Left hindlimb (tissue), 1 donor: ENCODE measurements at places on chromosomes 11 and 22.

GRCh38 chr11:105189581-105189980 is 50.0 kb upstream of the CARD18 start:
- DNase-seq, result no peak

GRCh38 chr11:73314117-73314961 is 6.3 kb downstream of the ARHGEF17 start:
- DNase-seq, result peak; percentile 55

- DNase-seq, result no peak
Measured at GRCh38 chr11:117979481-117980211, 6.5 kb upstream of the IL10RA start.

GRCh38 chr11:35990816-35991215 is 47.0 kb downstream of the LDLRAD3 start:
- no peak for DNase-seq

GRCh38 chr11:12585861-12586260 is 88.4 kb upstream of the TEAD1 start:
- DNase-seq, result no peak

DNA sequence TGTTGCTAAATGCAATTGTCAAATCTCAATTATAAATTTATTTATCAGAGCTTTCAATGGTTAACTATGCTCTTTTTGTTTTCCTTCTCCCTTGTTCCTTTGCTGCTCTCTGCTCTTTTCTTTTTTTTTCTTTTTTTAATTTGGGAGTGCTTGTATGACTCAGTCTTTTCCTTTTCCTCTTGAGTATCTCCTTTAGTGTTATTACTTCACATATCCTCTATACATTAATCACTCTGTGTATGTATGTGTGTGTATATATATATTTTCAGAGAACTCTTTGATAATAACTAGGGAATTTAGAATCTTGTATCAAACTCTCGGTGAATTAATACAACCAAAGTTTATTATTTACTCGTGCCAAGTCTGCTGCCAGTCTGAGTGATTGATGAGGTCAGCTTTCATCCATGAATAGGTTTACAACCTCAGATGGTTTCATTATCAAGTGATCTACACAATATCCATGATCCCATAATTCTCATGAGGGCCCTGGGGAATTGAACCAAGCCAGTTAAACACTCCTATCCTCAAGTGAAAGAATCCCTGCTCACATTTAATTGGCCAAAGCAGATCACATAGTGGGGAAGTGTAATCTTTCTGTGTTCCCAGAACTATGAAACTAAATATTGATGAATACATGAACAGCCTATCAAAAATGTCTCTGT is 743.4 kb upstream of the CNTN5 start:
- no peak for DNase-seq

DNA sequence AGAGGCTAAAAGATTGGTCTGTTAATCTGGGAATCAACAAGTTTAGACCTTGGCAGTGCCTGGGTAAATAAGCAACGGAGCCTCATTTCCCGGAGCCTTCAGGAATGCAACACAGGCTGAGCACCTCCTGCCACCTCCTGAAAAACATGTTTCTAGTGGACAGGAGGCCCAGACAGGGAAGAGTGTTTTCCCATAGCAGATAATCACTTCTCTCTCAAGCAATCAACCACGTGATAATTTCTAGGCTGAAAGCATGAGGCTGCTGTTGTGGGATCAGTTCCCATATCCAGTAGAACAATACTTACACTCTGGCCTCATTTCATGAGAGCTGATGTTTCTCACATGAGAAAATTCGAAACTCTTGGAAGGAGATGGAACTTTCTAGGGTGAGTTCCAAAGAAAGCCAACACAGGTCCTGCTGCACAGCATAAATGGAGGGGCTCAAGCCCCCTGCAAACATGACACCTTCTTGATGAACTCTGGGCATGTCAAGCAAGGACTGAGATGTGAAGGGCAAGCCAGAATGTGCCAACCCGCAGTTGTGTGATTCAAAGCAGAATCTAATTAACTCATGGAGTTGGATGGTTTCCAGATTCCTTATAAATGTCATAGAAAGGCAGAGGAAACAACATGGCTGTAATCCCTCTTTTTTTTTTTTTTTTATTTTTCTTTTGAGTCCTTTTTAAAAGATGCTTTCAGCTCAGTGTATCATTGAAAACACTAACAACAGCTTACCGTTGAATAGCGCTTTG is 228.5 kb upstream of the SESN3 start:
- DNase-seq, result no peak

GRCh38 chr22:16594026-16594425 is 1.4 kb upstream of the CCT8L2 start:
- DNase-seq, result no peak
